ENCODE measurements at places on chromosomes 1 and 21.

DNA sequence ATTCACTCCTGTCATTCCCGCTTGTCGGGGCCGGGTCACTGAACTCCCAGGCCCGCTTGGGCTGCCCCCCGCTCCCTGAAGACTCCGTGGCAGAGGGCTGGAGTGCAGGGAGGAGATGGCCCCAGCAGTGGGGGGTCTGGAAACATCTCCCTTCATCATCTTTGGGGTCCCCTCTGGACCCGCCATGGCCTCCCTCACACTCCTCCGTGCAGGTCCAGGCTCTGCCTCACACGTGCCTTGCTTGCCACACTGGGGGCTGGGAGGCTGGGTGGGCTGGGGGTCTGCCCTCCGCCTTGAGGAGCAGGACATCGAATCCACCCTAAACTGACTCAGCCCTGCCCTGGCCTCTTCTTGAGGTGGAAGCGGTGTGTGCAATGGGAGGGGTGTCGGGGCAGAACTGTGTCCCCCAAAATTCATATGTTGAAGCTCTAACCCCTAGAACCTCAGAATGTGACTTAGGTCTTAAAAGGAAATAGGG, 35.2 kb downstream of the POFUT2 start:
- DNase-seq = no peak

DNA sequence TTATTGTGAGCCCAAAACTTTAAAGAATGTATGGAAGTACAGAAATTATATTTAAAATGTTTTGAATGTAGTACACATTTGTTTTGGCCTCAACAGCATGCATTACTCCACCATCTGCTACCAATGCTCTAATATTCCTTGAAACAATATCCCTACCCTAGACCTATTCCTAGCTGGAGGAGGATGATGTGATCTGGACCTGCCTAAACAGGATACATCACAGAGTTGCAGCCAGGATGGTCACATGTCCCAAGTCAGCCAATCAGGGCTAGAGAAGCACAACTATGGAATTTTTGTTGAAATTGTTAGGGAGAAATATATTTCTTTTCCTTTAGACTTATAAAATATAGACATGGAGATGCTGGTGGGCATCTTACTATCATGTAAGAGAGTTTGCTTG, 623.3 kb upstream of the NR5A2 start:
- DNase-seq = no peak

DNA sequence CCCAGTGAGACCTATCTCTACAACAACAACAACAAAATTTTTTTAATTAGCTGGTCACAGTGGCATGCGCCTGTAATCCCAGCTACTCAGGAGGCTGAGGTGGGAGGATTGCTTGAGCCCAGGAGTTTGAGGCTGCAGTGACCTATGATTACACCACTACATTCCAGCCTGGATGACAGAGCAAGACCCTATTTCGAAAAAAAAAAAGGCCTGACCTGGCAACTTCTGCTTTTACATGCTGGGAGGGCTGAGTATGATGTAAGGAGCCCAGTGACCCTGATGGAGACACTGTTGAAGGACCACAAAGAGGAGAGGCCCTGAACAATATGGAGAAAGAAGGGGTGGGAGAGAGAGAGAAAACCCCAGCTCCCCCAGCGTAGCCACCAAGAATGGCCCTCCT, 9.2 kb upstream of the VPS26C start:
- no peak for DNase-seq

DNA sequence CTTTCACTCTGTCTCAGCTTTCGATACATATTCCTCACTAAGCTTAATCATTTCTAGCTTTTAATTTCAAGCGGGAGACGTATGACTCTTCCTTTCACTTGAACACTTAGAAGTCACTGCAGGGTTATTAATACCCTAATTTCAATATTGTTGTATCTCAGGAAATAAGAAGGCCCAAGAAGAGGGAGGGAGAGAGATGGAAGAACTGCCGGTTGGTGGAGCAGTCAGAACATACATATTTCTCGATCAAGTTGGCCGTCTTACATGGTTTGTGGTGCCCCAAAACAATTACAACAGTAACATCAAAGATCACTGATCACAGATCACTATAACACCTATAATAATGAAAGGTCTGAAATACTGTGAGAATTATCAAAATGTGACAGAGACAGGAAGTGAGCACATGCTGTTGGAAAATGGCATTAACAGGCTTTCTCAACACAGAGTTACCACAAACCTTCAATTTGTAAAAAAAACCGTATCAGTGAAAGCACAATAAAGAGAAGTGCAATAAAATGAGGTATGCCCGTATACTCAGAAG, 145.4 kb upstream of the HP1BP3 start:
- DNase-seq = no peak

DNA sequence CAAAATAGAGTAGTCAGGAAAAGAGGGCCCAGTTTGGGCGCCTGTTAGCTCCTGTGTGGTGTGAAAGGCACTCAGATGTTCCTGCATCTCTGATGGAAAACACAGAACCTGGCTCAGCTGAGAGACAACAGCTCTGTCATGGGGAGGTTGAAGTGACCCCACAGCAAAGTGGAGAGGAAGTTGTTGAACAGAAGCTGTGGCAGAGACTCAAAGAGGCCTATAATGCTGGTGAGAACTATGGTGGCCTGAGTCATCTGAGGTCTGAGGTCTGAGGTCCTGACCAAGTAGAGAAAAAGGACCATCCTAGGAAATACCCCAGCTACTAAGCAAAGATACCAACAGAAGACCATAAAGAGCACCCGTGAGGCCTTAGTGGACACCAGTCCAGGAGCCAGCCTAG, 45.6 kb upstream of the JAK1 start:
- DNase-seq = no peak

GRCh38 chr21:25967901-25968438, 202.6 kb downstream of the APP start:
- DNase-seq = no peak

DNA sequence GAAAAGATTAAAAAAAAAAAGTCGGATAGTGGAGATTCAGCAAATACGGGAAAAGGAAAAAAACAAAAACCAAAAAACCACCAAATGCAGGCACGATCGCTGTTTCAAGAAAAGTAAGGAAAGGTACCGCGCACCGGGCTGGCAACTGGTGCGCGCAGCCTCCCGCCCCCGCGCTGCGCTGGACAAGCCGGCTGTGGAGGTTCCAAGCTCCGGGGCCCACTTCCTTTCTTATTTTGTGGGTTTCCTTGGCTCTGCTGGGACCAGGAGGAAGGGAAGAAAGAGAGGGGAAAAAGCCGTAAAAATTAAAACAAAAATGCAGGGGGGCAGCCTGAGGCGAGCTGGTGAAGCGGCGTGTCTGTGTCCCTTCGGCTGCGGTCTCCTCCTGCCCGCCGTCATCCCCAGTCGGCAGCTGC, 233 bp downstream of the ADAMTS5 start:
- no peak for DNase-seq

- DNase-seq = no peak
Observed at GRCh38 chr1:194103516-194104246, 917.3 kb upstream of the B3GALT2 start.

- no peak for DNase-seq
Observed at GRCh38 chr1:11245904-11246719, 16.2 kb downstream of the MTOR start.

- DNase-seq = no peak
Observed at GRCh38 chr1:112557385-112557784, 48.6 kb downstream of the WNT2B start.

Measured in stimulated activated CD8-positive, alpha-beta memory T cell treated with anti-CD3 and anti-CD28 coated beads, Interleukin-4, amount 100 ng/mL, for 1 hour (primary cell).